ENCODE measurements at places on chromosomes 11 and 22. TPM values are rescaled to one million over a fixed set of nuclear protein-coding genes. Genes with fewer than 3 reads are reported as not detected.

KREMEN1 gene
- total RNA-seq = 24.6 TPM

OR8A1 gene
- not detected for total RNA-seq

TMPRSS13 gene
- total RNA-seq = 9.6 TPM

DNA sequence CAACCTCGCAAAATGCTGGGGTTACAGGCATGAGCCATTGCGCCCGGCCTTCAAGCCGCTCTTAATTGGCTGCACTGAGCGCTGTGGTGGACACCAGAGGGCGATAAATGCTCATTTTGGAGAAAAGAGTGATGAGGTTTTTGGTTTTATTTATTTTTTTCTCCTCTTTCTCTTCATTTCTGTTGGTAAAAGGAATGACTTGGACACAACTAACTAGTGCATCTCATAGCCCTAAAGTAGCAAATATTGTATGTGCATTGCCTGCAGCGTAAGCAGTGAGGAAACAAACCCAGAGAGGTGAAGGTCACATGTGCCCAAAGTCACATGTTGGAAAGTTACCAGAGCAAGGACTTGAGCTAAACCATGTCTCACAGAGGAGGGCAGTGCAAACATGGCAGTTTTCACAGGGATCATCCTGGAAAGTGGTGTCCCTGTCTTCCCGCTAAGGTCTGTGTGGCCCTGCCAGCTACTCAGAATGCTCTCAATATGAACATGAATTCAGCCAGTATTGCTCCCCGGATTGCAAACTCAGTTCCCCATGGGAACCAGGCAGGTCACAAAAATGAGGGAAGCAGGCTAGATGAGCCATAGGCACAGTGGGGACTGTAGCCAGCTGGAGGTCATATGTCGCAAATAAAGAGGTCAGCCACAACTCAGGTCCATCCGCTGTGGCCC is 8.6 kb upstream of the CD82 start:
- DNase-seq = no peak

CD6 gene
- 3.9 TPM for total RNA-seq

DNA sequence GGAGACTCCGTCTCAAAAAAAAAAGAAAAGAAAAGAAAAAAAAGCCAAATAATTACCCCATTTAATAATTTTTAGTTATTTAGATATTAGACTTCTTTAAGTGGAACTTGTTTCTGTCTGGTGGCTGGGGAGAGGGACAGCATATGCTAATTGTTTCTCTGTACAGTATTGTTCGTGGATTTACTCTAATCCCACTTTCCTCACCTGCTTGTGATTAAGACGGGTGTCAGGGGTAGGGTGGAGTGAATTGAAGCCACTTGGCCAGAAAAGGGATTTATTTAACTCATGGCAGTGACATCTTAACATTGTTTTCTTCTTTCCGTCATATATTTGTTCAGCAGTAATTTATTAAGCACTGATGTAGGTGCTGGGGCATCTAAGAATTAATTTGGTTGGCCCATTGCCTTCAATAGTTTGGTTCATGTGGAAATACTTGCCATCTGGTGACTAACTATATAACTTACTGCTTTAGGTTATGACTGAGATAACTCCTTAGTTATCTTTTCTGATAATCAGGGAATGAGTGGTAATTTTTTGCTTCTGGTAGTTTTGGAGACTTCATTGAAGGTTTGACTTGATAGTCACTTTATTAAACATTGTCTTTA is 4.6 kb downstream of the TNRC6B start:
- DNase-seq = no peak

- no peak for DNase-seq
Observed at GRCh38 chr11:110613197-110613918, 98.9 kb downstream of the ARHGAP20 start.

MS4A4E gene
- total RNA-seq = 1.7 TPM

OR52N4 gene
- not detected for total RNA-seq

- DNase-seq = no peak
Observed at GRCh38 chr11:44567876-44568256, 2.4 kb downstream of the CD82 start.

GRCh38 chr22:38110008-38110862 is at the start of gene BAIAP2L2:
Gene BAIAP2L2 (minus strand): TSS chr22:38110684. CDS start chr22:38110525, 159 bp downstream.
- no peak for DNase-seq

DNA sequence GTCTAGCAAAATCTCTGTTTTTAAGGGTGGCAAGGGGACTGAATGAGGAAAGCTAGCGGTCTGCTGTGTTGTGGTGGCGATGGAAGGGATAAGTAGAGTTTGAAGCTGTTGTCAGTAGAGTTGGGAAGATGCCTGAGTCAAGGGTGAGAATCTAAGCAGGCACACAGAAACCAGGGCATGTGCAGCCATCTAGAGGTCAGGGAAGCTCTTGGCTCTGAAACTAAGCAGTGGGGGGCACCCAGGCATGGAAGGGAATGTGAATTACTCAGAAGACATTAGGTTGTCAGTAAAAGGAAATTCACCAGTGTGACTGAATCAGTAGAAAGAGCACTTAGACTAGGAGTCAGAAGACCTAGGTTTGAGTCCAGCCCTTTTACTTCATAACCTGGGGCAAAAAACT is 15.4 kb downstream of the BMAL1 start:
- DNase-seq = no peak

DNA sequence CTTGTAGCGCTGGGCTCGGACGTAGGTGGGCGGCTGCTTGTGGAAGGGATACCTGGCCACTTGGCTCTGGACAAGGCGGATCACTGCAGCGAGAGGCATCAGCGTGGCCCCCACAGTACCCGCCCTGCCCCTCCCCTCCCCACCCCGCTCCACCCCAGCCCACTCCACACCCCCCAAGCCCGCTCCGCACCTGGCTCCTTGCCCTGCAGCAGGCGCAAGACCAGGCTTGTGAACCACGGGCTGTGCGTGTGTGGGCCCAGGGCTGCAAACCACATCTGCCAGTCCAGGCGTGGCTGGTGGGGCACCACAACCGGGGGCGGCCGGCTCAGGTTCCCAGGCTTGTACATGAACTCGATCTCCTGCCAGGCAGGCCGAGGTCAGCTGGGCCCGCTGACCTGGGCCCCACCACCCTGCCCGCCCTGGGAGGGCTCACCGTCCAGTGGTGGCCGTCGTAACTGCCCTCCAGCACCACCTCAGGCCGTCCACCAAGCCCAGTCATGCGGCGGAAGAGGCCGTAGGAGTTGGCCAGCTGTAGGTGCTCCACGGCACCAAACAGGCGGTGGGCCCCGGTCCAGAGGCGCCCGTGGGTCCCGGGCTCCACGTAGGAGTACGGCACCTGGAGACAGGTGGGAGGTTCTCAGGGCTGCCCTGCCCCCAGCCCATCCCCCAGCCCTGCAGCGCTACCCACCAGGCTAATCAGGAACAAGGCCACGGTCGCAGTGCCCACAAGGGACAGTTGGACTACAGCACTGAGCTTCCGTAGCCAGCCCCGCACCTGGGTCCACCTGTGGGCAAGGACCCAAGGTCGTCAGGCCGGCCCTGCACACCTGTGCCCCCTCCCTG is 2.9 kb downstream of the LMF2 start:
- DNase-seq = no peak

ANGPTL5 gene
- not detected for total RNA-seq

DNA sequence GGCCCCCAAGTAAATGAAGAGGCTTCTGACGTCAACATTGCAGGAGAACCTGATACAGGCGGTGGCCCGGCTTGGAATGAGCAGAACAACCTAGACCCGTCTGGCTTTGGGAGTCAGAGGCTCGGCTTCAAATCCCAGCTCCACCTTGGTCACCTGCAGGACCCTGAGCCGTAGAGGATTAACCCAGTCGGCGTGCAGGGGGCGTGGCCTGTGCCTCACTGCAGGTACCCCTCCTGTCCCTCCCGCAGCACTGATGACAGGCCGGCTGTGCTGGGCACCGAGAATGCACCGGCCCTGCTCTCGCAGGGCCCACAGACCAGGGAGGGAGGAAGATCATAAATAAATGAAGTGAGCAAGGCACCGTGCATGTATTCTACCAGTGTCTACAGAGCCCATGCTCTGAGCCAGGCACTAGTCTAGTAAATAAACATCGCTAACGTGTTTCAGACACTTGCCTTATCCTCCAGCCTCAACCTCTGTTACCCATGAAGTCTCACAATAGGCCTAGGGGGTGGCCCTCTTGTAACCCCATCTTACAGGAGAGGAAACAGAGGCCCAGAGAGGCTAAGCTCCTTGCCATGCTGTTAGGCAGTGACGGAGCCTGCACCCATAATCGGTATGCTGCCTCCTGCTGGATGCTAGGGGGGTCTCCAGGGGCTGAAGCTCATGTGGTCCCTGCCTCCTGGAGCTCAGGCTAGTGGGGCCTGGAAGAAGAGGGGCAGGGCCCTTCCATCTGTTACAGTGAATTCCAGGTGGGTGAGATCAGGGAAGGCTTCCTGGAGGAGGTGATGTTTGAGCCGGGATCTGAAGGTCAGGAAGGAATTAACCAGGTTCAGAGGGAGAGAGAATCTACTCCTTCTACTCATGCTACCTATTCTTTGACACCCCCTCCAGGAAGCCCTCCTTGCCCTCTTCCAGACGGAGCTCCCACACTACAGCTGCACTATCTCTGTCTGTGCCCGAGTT is 53.4 kb downstream of the RTL6 start:
- DNase-seq = no peak

KRTAP5-1 gene
- total RNA-seq = not detected

- no peak for DNase-seq
Observed at GRCh38 chr22:46531581-46532175, 5.7 kb downstream of the CELSR1 start.

DNA sequence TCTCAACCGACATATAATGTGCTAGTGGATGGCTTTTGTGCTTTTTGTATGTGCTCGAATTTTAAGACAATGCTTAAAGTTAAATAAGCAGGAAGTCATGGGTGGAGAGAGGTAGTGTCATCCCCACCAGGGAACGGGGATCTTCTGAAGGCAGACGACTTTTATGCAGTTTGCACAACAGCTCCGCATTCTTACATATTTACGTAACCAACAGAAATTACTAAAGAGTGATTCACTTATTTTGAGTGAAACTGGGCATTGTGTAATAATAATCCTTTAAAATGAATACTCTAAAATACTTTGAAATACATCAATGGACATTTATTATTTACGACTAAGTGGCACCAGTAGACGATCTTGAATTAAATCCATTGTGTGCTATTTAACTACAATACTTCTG is 305.1 kb downstream of the CNTN5 start:
- no peak for DNase-seq

DNA sequence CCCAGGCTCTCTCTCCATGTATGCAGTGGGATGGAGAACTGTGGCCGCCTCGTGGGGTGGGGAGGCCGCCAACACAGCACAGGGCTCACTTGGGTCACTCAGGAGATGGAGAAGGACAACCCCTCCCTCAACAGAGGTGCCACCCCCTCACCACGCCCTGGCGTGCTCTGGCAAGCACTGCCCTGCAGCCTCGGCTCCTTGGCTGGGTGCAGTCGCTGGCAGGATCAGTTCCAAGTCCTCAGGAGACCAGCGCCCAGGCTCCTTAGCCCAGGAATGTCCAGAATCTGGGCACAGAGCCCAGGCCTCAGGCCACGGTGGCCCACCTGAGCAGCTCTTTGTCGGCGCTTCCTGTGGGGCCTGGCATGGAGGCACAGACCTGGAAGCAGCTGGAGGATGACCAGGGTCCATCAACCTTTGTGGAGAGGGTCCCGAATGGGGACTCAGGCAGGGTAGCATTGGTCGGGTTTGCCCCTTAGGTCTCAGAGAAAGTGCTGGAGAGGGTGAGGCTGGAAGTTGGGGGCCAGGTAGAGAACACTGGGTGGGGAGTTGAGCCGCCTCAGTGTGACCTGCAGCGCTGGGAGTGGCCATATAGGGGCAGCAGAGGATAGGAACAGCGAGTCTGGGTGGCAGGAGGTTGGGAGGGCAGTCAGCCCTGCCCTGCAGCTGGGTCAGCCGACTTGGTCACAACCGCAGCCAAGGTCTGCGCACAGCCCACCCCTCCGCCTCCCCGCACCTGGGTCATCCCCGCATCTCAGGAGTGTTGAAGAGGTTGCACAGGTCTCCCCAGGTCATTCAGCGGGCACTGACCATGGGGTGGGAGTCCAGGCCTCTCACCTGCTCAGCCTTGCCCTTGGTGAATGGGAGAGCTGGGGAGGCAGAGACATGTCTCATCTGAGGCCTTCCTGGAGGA is 8.2 kb downstream of the SUSD2 start:
- no peak for DNase-seq

COPB1 gene
- 59.9 TPM for total RNA-seq

DNA sequence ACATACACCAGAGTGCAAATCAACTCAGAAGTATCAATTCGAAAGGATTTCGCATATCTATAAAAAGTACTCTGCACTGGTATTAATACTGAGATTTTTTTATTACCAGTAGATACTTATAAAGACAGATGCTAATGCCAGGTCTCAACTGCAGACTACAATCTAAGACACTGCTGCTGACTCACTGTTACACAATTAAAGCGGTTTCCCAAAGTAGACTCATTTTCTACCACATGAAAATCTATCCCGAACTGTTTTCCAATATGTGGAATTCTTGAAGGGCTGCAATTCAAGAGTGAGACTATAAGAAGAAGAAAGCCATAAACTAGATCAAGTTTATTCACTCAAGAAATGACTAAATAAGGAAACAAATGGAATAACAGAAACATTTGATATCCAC is 57.2 kb upstream of the ARHGAP32 start:
- DNase-seq = no peak

DNA sequence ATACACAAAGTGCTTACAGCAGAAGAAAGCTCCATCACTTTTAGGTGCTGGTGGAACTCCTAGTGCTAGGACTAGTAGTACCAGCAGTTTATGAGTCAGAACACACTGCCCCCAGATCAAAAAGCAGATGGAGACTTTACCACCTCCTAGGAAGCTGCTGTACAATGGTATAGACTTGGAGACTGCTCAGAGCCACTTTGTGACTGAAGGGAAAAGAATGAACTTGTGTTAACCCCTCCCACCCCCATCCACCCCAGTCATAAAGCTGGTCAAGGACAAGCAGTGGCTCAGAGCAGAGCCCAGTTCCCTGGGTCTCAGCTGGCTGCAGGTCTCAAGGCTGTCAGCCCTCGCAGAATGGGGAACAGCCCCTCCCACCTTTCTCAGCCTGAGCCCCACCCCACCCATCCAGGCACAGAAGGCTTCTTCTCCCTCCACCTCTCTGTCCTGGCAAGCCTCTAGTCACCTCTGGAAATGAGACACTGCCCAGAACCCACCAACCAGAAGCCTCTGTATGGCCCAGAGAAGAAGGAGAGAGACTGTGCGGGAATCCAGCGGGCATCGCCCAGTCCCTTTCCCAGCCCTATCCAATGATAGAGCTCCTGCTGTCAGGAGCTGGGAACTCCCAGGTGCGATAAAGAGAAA is 23.8 kb downstream of the PACSIN2 start:
- DNase-seq = no peak

GRCh38 chr11:75203138-75203537 is 37.4 kb upstream of the TPBGL start:
- DNase-seq = no peak

GRCh38 chr11:31921081-31921480 is 110.0 kb upstream of the PAX6 start:
- no peak for DNase-seq

GRCh38 chr11:35146074-35146521 is 7.1 kb downstream of the CD44 start:
- no peak for DNase-seq

DNA sequence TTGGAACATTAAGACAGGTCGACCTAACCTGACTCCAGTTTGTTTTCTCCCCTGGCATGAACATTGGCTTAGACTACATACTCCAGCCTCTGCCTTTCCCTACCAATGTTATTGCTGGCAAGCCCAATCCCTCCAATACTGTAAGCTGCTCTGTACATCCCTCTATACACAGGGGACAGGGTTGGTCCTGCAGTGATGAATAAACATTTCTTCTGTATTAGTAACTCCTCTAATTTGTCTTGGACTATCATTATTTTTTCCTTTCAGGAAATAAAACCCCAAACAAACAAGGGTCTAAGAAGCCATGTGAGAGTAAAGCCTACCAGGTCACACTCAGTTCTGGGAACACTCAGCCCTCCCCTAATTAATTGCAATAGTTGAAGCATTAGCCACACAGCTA is 35.1 kb upstream of the FJX1 start:
- DNase-seq = no peak

GRCh38 chr11:44873537-44873936 is 77.1 kb downstream of the TP53I11 start:
- no peak for DNase-seq
